ENCODE measurements at places on chromosomes 13 and 19.

- DNase-seq: no peak
Measured at GRCh38 chr19:291006-291521, at the start of gene PLPP2. TSS of gene PLPP2 (minus strand) at chr19:291403. CDS start at chr19:291336, 67 bp downstream.

GRCh38 chr19:47406711-47407416 is 12.5 kb downstream of the MEIS3 start:
- DNase-seq: no peak

DNA sequence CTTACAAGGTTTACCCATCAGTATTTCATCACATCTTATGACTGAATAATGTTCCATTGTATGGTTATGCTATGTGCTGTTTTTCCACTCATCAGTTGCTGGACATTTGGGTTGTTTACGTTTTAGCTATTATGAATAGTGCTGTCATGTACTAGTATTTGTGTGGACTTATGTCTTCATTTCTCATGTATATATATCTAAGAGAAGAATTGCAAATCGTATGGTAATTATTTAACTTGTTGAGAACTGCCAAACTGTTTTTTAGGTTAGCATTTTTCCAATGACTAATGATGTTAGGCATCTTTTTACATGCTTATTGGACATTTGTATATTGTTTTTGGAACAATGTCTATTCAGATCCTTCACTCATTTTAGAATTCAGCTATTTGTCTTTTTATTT is 368.3 kb downstream of the LMO7 start:
- DNase-seq: no peak

DNA sequence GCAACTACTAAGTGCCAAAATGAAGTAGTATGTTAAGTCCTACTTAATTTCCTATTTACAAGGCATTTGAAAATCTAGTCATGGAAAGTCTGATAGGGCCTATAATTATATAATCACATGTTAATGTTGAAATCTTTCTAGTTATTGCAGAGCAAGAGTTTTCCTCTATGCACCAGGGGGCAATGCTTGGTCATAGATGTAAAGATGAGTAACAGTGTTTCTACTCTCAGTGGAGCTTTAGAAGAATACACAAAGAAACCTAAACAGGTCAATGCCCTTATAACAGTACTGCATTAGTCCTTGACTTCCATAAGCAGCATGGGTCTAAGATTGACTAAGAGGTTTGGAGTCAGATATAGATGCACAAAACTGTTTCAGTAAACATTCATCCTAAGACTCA is 218.7 kb downstream of the KCTD12 start:
- peak; percentile 24 for DNase-seq

DNA sequence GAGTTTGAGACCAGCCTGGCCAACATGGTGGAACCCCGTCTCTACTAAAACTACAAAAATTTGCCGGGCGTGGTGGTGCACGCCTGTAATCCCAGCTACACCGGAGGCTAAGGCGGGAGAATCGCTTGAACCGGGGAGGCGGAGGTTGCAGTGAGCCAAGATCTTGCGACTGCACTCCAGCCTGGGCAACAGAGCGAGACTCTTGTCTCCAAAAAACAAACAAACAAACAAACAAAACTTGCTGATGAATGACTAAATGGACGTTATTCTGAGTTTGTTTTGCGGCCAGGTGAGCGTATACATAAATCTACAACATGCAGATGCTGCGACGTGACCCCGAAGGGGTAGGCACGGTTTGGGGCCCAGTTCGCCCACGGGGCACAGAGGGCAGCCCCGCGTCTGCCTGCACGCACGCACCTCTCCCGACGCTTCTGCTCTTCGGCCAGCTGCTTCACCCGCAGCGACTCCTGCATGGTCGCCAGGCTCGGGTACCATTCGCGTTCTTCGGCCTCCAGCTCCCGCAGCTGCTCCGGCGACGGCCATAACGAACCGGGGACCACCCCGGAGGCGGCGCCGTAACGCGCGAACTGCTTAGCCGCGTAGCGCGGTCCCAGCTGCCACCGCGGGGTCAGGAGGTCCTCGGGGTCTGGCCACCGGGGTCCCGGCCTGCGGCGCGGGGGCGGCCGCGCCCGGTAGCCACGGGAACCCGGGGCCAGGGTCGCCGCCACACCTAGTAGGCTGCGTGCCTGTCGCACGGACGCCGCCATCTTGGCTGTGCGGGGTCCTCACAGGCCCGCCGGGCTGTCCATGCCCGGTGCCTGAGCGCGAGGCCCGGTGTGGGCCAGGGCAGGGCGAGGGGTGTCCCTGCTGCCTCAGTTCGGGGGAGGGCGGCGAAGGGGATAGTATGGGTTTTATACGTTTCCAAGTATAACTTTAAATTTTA is at the start of gene GADD45GIP1:
TSS of gene GADD45GIP1 (minus strand) at position 778 of the 943 bp plus-strand sequence. CDS start at position 767, 11 bp downstream.
- DNase-seq: peak; percentile 83

DNA sequence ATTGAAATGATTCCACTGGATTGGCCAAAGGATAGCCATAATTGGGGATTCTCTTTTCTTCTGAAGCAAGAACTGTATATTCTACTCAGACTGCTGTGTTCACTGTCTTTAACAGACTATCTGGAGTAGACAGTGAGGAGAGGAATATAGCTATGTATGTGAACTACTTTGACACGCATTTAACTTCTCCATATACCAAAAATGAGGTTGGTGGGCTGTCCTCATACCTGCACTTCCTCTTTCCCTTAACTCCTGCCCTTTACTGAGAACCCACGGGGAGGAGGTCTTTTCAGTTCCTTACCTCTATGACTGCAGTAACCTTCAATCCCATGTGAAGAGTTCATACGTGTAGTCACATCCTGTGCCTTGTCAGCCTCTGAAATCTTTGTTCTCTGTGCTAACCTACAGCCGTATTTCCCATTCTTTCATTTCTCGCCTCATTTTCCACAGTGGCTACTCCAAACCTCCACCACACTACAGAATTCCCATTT is 305.8 kb downstream of the MTUS2 start:
- no peak for DNase-seq

DNA sequence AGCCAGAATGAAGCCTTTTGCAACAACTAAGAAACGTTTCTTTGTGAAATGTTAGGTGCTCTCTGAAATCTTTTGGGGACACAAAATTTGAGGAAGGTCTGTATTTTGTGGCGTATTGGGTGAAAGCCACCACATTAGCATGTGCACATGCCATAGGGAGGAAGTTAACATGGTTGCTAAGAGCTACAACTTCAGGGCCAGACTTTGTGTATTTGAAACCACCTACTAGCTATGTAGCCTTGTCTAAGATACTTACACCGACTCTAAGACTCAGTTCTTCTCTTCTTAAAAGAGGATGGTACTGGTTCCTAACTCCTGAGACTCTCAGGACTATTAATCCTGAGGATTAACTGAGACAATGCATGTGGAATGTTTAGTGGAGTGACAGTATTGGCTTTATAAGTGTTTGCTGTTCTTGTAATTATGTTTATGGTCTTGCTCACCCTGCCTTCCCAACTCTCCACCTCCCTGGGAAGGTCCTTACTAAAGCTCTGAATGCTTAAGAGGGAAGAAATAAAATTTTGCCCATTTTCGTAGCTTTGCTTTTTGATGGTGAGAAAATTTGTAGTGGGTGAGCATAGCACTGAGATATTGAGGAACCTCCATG is 15.5 kb downstream of the SERP2 start:
- no peak for DNase-seq

GRCh38 chr19:19056636-19057275 is 7.0 kb upstream of the SLC25A42 start:
- DNase-seq: no peak

- DNase-seq: no peak
Measured at GRCh38 chr19:12521996-12522395, 29.3 kb downstream of the ZNF564 start.

DNA sequence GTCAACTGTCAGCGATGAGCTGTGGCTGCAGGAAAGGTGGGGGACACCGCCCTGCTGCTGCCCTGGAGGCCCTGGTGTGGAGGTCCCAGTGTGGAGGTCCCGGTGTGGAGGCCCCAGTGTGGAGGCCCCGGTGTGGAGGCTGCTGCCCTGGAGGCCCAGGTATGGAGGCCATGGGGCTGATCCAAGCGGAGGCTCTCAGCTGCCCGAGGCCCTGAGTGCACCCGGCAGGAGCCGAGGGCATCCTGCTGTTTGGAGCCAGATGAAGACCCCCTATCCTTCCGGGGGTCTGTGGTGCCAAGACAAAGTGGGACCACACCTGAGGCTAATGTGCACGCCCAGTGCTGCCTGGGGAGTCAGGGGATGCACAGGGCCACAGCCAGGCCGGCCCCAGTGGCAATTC is 210.4 kb upstream of the SOX1 start:
- no peak for DNase-seq

DNA sequence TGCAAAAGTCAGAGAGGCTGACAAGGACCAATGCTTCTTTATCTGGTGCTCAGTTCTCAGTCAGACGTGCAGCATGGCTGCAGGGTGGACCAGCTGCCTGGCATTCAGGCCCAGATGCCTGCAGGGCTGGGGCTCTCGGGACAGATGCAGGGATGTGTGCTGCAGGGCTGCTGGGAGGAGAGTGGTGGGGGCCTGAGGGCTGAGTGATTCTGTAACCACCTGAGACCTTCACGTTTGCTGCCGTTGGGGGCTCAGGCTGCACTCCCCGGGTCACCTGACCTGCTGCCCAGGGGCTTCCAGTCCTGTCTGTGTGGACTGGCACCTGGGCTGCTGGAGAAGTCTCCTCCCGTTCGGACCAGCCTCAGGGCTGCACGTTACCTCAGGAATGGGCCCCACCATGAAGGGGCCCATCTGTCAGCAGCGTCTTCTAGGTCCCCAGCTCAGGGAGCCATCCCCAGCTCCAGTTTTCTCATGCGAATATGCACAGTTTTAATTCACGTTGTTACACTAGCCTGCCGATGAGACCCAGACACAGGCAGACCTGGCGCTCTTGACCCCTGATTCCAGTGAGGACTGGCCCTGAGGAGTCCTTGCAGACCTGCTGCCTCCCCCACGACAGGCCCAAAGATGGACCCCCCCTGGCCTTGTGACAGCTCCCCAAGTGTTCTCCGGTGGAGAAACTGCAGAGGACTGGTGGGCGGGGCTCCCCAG is 16.9 kb downstream of the KCTD15 start:
- no peak for DNase-seq
